ENCODE measurements at places on chromosomes 3 and 15. TPM values are rescaled to one million over a fixed set of nuclear protein-coding genes. Genes with fewer than 3 reads are reported as not detected.

DNA sequence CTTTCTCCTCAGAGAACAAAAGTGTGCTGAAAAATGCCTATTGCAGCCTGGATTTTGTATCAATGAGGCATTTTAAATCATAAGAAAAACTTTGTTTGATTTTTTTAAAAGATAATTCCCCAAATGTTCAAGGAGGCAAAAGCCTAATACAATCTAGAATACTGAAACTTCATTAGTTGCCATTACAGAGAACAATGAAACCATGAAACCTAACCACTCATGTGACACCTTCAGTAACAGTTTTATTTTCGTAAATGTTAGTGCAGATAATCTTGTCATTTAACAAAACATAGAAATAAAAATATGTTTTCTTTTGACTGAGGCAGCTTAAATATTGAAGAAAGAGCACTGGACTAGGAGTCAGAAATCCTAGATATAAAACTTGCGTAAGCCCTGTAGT is 655.9 kb downstream of the RBMS3 start:
- no peaks in the 10 kb centered on the region for H3K27me3 ChIP-seq
- no peaks in the 10 kb centered on the region for H3K36me3 ChIP-seq
- no peaks in the 10 kb centered on the region for H3K4me1 ChIP-seq
- no peak for DNase-seq
- H3K4me3 ChIP-seq: no peak overlapping the region
- no peak overlapping the region for H3K27ac ChIP-seq

DNA sequence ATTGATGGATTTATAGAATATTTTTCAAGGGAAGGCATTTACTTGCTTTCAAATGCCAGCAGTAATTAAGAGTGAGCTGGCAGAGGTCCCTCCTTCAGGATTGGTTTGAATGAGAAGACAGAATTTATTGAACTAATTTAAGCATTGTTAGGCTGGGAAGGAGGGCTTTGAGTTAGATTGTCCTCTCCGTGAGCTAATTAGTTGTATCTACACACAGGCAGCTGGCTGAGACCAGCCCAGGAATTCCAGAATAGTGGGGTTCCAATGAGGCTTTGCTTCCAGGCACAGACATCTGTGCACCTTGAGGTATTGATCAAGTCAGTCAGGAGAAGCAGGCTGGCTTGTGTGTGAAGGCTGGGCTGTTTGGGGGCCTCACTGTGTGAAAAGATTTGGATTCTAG is 124.0 kb upstream of the WNT5A start:
- no peaks in the 10 kb centered on the region for H3K27me3 ChIP-seq
- H3K36me3 ChIP-seq: no peaks in the 10 kb centered on the region
- no peak overlapping the region for H3K27ac ChIP-seq

DNA sequence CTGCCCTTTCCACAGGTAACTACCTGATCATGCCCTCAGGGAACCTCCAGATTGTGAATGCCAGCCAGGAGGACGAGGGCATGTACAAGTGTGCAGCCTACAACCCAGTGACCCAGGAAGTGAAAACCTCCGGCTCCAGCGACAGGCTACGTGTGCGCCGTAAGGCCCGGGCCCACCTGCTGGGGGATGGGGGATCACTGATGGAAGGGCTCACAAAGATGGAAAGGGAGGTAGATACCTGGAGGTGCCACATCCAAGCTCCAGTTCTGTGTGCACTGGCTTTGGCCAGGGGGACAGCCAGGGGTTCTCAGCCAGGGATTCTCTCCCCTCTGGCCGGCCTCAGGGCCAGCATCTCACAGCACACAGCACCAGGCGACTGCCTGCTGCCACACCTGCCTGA is 59.4 kb downstream of the BOC start:
- H3K36me3 ChIP-seq: no peaks in the 10 kb centered on the region
- H3K27ac ChIP-seq: no peak overlapping the region
- H3K4me1 ChIP-seq: peaks cover 16% of the 10 kb centered on the region
- no peaks in the 10 kb centered on the region for H3K27me3 ChIP-seq
- no peak overlapping the region for H3K4me3 ChIP-seq
- DNase-seq: no peak

DNA sequence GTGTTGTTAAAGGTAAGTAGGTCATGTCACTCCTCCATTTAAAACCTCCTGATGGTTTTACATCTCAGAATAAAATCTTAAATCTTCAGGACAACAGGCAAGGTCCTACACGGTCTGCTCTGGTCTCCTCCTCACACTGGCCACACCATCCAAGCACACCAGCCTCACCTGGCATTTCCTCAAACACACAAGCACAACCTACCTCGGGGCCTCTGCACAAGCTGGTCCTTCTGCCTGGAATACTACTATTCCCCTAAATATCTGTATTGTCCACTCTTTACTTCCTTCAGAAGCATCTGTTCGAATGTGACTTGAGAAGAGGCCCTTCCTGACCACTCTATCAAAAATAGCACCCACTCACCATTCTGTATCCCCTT is 1.8 kb downstream of the GORASP1 start:
- H3K27me3 ChIP-seq: no peaks in the 10 kb centered on the region
- DNase-seq: peak; percentile 65
- no peak overlapping the region for H3K27ac ChIP-seq
- H3K4me3 ChIP-seq: peak overlapping the region; percentile 69

The MME gene
- total RNA-seq: 18.4 TPM

The SEC11A gene
- total RNA-seq: 99.2 TPM
